ENCODE measurements at places on chromosomes 6 and 20. TPM values are rescaled to one million over a fixed set of nuclear protein-coding genes. Genes with fewer than 3 reads are reported as not detected.

The CCM2L gene
- total RNA-seq = 0.69 TPM

The ARG1 gene
- total RNA-seq = not detected

The NCOA3 gene
- total RNA-seq = 16.2 TPM

DNA sequence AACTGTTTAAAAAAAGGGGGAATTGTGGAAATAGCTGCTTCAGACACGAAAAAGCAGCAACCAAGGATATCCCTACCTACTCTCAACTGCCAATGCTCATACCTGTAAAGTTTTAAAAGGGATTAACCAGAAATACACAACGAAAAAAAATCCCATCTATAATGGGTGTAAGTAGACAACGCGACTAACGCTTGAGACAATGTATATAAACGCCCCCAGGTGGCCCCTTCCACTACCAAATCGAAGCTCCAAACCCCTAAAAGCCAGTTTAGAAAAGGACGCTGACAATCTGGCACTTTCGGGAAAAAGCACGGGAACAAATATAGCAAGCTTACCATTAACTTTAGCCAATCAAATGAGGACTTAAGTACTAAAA lies 94.5 kb upstream of the BTN3A2 start:
- peak; percentile 25 for DNase-seq

GRCh38 chr6:151269321-151269995 lies 29.7 kb downstream of the AKAP12 start:
- DNase-seq = peak; percentile 91

DNA sequence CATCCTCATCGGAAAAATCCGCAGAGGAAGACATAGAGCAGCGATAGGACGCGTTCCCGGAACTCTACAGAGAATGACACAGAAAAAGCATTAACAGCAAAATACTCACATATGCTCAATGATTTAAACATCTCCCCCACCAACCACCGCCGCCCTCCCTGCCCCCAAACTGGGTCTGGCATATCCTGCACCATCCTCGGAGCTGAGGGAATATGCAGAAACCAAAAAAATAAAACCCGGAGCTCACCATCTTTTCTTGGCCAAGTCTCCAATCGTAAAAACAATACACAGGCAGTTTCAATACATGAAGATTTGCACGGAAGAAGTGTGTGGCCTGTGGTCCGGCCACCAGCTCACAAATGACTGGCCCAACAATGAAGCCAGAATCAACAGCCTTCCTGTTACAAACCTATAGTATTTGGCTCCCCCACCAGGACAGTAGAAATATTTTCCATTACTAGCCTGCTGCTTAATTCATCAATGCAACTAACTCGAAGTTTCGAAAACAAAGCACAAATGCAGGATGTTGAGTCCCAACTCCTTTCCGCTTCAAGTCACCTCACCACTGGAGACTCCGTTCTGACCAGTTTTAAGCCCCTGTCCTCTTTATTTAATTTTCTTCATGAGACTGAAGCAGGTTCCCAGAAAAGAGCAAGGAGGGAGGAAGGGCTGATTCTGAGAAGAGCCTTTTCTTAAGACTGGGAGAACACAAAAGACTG lies 103.2 kb upstream of the BEND6 start:
- DNase-seq = peak; percentile 73

DNA sequence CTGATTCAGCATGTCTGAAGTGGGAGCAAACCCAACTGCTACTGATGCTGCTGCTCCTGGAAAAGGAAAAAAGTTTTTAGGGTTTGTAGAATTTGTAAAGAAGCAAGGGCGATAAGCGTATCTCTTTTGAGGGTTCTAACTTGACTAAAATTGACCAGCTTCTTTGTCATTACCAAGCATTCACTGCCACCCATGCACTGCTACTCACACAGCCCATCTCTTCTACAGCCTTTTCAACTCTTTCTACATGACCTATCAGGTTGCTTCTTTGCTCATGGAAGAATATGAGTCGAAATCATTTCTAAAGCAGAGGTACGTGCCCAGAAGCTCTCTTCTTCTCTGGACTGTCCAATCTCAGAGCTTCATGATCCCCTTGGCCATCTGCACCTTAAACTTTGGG lies 570.9 kb downstream of the EPHA7 start:
- no peak for DNase-seq

DNA sequence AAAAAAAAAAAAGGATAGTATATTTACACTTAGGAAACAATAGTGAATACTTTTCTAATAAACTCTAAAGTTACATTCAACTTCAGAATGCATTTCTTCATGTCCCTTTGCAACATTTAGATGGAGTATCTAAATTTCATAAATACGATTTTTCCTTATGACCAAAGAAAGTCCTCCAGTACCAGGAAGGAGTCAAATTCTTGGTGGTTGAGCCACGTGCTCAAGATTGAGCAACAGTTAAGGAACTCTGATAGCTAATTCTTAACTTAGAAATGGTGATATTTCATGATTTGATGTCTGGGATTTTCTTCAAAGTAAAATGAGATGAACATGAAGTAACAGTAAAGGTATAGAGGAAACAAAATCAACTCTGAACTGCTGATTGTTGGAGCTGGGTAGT lies 92.7 kb downstream of the SASH1 start:
- no peak for DNase-seq

- no peak for DNase-seq
Observed at GRCh38 chr20:2518558-2518957, 9.8 kb upstream of the ZNF343 start.

GRCh38 chr20:60649541-60649940 lies 602.5 kb upstream of the CDH4 start:
- no peak for DNase-seq

DNA sequence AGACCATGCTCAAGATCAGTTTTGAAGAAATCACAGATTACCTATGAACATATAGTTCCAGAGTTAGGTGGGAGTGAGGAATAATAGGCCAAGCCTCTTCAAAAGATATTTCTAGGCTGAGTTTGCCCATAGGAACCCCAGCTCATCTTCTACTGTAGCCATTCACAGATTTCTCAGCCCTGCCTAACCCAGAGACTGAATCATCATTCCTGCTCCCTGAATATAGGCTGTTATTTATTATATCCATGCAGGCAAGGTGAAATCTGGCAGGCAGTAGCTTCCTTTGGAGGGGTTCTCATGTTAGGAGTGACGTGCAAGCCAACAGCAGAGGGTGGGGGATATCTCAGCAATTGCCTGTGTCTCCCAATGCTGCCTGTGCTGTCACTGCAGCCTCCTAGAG lies 25.6 kb upstream of the ADGRF4 start:
- no peak for DNase-seq

DNA sequence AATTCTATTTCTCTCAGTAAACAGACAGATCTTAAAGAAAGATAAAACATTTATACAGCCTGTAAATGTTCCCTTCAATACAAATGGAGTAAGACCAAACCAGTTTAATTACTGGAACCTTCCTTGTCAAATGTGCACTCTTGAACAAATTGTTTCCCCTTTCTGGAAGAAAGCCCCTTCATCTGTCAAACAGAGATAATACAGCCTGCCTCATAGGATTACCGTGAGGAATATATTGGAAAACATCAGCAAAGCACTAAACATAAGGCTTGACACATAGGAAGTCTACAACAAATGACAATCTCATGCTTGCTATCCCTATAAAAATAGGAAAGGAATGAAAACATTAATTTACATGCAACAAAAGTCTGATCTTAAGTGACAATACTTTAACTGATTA lies 173.8 kb downstream of the PTPRK start:
- DNase-seq = no peak

- peak; percentile 11 for DNase-seq
Observed at GRCh38 chr6:108423982-108424705, 129.3 kb downstream of the AFG1L start.

GRCh38 chr20:4455301-4455701 lies 266.4 kb upstream of the PRND start:
- DNase-seq = no peak

- DNase-seq = no peak
Observed at GRCh38 chr6:163559661-163560060, 145.1 kb downstream of the QKI start.

DNA sequence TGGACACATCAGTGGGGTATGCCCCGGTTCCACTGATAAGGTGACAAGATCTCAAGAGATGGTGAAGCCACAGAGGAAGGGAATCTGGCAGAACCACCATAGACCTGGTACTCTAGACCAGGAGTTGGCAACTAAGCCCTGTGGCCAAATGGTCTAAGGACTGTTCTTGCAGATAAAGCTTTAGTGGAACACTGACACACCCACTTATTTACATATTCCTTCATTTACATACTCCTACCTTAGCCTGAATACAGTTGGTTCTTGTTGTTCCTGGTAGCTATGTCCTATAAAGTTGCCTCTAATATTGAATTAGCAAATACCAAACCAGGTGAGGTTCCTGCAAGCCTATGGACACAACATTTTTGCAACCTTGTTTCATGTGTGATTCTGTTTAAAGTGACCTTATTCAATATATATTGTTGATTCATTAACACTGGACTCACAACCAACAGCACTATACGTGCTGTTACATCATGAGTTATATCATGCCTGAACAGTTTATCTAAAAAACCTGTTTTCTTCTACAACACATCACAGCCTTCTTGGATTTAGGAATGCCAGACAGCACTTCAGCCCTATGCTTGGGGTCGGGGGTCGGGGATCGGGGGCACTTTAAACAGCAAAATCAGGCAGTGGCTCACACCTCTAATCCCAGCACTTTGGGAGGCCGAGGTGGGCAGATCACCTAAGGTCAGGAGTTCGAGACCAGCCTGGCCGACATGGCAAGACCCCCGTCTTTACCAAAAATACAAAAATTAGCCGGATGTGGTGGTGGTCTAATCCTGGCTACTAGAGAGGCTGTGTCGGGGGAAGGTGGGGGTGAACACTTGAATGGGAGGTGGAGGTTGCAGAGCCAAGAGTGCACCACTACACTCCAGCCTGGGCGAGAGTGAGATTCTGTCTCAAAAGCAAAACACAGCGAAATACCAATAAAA lies 2.5 kb downstream of the CCDC167 start:
- no peak for DNase-seq

All from cardiac muscle cell (in vitro differentiated cells and primary cell).